ENCODE measurements at places on chromosomes 2 and 18. TPM values are rescaled to one million over a fixed set of nuclear protein-coding genes. Genes with fewer than 3 reads are reported as not detected.

- DNase-seq: no peak
- no peak overlapping the region for H3K27ac ChIP-seq
- no peaks in the 10 kb centered on the region for H3K36me3 ChIP-seq
- no peak overlapping the region for H3K4me3 ChIP-seq
- no peaks in the 10 kb centered on the region for H3K27me3 ChIP-seq
These were observed 234.9 kb downstream of the FHOD3 start for GRCh38 chr18:36532394-36532793.

DNA sequence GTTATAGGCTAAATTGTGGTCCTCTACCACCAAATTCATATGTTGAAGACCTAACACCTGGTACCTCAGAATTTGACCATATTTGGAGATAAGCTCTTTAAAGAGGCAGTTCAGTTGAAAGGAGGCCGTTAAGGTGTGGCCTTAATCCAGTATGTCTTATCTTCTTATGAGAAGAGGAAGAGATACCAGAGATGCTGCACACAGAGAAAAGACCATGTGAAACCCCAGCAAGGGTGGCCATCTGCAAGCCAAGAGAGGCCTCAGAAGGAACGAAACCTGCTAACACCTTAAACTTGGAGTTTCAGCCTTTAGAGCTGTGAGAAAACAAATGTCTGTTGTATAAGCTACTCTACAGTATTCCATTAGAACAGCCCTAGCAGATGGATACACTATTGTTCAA lies 528.1 kb upstream of the DCC start:
- H3K4me1 ChIP-seq: no peaks in the 10 kb centered on the region
- no peaks in the 10 kb centered on the region for H3K27me3 ChIP-seq
- no peaks in the 10 kb centered on the region for H3K36me3 ChIP-seq
- H3K4me3 ChIP-seq: no peak overlapping the region

GRCh38 chr2:193332941-193333340 lies 1138.2 kb upstream of the TMEFF2 start:
- no peak overlapping the region for H3K27ac ChIP-seq
- no peaks in the 10 kb centered on the region for H3K36me3 ChIP-seq
- H3K4me1 ChIP-seq: no peaks in the 10 kb centered on the region
- no peak for DNase-seq
- no peaks in the 10 kb centered on the region for H3K27me3 ChIP-seq

DNA sequence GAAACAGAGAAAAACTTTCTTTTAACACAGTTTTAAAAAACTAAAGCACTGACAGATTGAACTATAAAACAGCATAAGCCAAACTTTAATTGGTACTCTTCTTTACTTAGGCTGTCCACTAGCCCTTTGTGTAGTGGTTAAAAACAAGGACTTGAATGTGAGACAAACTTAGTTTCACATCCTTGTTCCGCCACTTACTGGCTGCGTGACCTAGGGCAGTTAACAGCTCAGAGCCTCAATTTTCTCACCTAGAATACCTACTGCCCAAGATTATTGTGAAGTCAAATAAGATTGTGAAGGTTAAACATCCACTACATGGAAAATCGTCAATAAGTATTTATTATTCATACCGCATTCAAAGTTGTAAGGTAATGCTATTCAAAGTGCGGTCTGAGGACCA lies 2.0 kb downstream of the WDR35 start:
- no peaks in the 10 kb centered on the region for H3K36me3 ChIP-seq
- H3K4me3 ChIP-seq: no peak overlapping the region
- DNase-seq: no peak

Gene CLHC1
- 10.6 TPM for total RNA-seq

Gene MYCN
- 2.2 TPM for total RNA-seq

DNA sequence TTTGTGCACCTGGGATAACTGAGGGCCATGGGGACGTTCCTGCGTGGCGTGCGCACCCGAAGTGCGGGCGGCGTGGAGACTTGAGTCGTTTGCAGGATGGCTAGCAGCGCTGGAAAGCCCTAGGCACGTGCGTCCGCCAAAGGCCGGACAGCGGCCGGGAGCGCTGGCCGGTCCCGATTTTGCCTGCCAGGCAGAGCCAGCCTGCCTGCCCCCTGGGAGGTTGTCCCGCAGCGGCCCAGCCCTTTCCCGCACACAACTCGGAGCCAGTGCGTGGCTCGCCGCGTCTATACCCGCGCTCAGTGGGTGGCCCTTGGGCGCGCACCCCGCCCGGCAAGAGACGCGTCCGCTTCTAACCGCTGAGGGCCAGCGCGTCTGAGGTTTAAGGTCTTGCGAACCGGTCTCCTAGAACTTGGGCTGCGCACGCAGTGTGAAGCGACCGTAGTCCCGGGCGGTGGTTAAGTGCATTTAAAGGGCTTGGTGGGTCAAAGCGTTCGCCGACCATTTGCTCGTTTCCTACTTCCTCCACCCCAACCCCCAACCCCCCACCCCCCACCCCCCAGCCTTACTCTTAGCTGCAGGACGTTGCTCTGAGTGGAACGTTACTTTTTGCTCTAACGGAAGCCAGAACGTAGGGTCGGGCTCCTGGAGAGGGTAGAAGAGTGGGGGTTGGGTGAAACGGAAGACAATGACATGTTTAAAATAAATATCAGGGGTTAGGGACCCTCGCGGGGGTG lies 627 bp downstream of the CDCA7 start:
- peak overlapping the region; percentile 35 for H3K27ac ChIP-seq
- peaks cover 12% of the 10 kb centered on the region for H3K4me1 ChIP-seq
- peak overlapping the region; percentile 87 for H3K4me3 ChIP-seq
- peak; percentile 6 for DNase-seq
- no peaks in the 10 kb centered on the region for H3K36me3 ChIP-seq

DNA sequence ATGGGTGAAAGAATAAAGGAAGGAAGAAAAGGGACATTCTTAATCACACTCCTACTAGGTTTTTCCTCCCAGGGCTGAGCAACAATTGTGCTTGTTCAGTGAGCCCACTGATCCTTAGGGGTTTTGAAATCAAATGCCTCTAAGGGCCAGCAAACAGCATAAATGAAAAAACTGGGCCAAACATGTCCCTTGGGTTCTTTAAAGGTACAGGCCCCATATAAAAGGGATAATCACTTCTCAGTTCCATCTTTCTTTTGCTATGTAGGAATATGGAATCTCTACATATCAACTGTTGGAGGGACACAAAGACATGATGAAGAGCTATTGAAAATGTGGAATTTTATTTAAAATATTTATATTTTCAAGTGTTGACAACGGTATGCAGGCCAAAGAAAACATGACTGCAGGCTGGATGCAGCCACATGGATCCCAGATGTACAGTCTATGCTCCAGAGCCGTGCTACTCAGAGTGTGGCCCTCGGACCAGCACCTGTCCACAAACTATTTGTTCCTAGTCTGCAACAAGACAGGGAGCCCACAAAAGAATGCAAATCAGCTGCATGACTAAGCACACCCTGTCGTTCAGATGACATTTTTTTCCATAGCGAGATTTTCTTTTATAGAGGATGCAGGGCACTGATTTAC lies 110.0 kb downstream of the CDH20 start:
- H3K36me3 ChIP-seq: no peaks in the 10 kb centered on the region
- no peaks in the 10 kb centered on the region for H3K27me3 ChIP-seq
- no peaks in the 10 kb centered on the region for H3K4me1 ChIP-seq
- no peak overlapping the region for H3K4me3 ChIP-seq

DNA sequence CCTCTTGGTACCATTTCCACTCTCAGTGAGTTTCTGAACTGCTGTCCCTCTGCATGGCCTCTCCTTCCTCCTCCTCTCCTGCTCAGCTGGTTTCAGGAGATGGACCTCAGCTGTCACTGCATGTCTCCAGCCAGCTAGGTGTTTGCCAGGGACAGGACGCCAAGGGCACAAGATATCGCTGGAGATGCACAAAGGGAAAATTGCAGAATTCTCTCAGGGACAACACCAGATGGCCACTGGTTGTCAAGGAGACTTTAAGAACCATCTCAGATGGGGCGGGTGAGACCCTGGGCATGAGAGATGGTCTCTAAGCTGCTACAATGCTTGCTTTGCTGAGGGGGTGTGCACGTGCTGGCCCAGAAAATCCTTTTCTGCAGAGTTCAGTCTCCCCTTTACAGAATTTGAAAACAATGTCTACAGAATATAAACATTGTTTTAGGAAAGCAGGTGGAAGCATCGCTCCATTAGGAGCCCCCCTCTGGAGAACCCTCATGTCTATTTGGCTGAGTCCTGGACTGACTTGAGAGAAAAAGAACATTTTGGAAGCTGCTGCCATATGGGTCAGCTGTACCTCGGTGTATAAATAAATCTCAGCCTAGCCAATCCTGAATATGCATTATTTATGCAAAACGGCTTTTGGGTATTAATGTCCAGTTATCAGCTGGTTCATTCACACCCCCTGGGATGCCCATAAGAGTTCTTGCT lies 57.8 kb upstream of the SPP2 start:
- H3K4me1 ChIP-seq: peaks cover 25% of the 10 kb centered on the region
- H3K27me3 ChIP-seq: no peaks in the 10 kb centered on the region
- no peaks in the 10 kb centered on the region for H3K36me3 ChIP-seq
- no peak overlapping the region for H3K4me3 ChIP-seq

Gene OTOS
- total RNA-seq: not detected
